ENCODE measurements at places on chromosomes 4 and X. TPM values are rescaled to one million over a fixed set of nuclear protein-coding genes. Genes with fewer than 3 reads are reported as not detected.

Gene FGFBP1
- polyA plus RNA-seq: 0.46 TPM

DNA sequence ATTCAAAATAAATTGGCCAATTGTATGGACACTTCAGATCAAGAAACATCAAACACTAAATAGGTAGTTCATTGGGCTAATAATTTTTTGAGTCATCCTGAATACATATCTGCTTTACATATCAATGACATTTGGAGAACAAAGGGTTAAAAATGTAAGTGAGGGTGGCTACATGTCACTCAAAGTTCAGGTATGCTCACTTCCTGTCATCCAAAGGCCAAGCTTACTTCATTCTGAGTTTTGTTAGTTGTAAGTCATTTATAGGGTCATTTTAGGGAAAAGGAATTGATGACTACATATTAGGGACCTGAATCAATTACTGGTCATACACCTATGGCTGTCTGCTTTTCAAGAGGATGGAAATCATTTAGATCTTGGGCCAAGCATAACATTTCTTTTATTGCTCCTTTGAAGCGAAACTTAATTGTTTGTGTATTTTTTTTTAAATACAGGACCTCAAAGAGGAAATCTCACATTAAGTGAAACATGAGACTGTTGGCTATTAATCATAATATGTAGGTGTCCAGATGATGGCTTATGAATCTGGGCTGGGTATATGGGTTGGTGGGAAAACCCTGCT lies 119.2 kb upstream of the LEF1 start:
- no peak for DNase-seq

- DNase-seq: no peak
Measured at GRCh38 chr4:114464726-114465272, 133.8 kb upstream of the UGT8 start.

GRCh38 chr4:128979934-128980333 lies 113.4 kb downstream of the SCLT1 start:
- DNase-seq: no peak

- no peak for DNase-seq
Measured at GRCh38 chrX:72366178-72366577, 60.5 kb upstream of the CITED1 start.
